ENCODE measurements at places on chromosomes 7 and 10.

GRCh38 chr10:114577133-114577532 lies 80.9 kb downstream of the ABLIM1 start:
- ATAC-seq, result no peak

- ATAC-seq, result no peak
Measured at GRCh38 chr7:73972614-73973013, 55.4 kb upstream of the ELN start.

- no peak for ATAC-seq
Measured at GRCh38 chr10:69948261-69948660, 104.4 kb upstream of the MACROH2A2 start.

DNA sequence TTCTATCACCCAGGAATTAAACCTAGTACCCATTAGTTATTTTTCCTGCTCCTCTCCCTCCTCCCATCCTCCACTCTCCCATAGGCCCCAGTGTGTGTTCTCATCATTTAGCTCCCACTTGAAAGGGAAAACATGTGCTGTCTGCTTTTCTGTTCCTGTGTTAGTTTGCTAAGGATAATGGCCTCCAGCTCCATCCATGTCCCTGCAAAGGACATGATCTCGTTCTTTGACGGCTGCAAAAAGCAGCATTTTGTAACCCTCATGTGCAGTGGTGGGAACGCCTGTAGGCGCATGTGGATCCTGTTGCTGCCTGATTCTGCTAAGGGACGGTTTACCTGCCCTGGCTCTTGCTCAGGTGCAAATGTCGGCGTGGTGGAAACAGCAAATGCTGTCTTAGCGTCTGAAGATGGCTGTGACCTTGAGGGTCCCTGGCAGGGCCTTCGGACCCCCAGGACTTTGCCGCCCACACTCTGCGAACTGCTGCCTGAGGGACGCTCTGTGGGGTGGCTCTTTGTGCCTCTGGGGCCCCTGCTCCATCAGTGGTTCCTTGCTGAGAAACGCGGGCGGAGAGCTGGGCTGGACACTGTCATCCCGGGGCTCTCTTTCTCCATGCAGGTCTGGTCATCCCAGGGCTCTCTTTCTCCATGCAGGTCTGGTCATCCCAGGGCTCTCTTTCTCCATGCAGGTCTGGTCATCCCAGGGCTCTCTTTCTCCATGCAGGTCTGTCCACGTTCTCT lies 5.6 kb upstream of the MTG1 start:
- no peak for ATAC-seq

GRCh38 chr7:96080027-96080426 lies 241.9 kb downstream of the SLC25A13 start:
- no peak for ATAC-seq

DNA sequence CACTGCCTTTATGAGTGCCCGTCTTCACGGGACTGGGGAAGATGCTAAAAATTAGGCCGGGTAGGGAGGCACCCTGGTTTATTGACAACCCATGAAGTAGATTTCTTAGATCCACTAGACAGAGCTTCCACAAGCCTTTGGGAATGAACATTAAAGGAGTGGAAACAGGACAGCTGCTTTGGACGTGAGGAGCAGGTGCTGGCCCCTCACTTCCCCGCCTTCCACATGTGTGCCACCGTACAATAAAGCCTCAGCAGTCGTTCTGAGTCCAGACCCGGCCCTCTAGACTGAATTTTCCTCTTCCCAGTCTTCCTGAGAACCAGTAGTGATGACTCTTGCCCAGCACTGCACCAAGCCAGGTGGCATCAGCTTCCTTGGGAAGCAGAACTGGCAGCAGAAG lies 282.4 kb downstream of the CELF2 start:
- ATAC-seq, result no peak

GRCh38 chr7:55571511-55572377 lies 558 bp downstream of the VOPP1 start:
- ATAC-seq, result peak; percentile 18

- ATAC-seq, result no peak
Measured at GRCh38 chr10:11355592-11355991, 255.9 kb downstream of the USP6NL start.

- ATAC-seq, result no peak
Measured at GRCh38 chr7:127962589-127963361, 68.5 kb downstream of the LRRC4 start.

DNA sequence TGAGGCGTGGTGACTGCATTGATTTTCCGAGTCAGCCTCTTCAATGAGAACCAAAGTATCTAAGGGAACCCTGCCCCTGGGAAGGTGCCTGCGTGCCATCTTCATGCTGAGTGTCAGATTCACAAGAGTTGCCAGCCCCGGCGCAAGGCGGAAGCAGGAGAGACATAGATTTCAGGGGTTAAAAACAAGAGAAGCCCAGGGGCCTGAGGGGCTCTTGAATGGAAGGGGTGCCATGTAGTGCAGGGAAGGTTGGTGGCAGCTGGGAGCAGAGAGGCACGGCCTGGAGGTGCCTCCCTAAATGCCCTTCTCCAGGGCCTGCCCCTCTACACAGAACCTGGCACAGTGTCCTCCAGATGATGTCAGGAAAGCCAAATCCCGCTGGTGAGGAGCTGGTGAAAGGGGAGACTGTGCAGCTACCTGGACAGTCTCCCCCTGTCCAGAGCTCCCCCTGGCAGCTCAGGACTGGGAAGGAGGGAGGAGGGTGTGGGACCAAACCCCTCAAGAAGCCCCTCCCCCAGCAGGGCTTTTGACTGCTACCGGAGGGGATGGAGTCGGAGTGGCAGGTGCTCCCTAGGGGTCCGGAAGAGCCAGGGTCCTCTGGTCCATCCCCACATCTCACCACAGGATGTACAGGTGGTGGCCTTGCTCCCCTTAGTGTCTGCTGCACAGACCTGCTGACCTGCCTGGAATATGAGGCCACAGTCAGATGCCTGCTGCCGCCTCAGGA lies 137.9 kb downstream of the TCERG1L start:
- no peak for ATAC-seq

DNA sequence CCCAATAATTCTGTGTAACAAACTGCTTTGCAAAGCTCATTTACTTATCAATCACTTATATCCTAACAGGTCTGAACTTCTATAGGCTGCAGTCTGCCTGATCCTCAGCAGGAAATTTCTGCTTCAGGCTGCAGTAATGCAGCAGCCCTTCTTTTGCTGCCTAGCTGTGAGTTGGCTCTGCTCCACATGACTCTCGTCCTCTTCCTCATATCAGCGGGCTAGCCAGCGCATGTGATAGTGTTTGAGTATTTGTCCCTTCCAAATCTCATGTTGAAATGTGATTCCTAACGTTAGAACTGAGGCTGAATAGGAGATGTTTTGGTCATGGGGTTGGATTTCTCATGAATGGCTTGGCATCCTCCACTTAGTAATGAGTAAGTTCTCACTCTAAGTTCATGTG lies 387.8 kb downstream of the SEMA3D start:
- ATAC-seq, result no peak

- no peak for ATAC-seq
Measured at GRCh38 chr10:59585046-59585700, 124.5 kb downstream of the SLC16A9 start.

- no peak for ATAC-seq
Measured at GRCh38 chr7:4807598-4808016, 32.2 kb downstream of the AP5Z1 start.

DNA sequence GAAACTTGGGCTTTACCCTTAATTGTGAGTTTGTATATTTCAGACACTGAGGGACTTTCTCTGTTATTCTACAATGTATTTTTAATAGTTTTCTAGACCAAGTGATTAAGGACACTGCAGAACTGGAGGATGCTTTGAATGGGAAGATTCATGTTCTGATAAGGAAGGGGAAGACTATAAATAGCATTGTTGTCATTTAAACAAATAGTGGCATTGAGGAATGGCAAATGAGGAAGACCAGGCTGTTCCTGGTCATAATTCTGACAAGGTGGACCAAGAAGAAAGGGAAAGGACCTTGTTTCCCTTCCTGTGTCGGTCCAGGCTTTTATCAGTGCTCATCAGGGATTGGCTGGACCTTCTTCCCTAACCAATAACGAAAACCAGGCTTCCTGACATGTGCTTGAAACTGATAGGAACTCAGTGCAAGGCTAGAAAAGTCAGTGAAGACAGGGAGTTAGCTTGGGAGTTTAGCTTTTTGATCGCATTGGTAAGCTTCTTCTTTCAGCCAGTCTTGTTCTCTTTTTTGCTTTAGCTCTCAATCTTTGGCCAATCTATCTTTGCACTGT lies 116.2 kb downstream of the ITGA8 start:
- no peak for ATAC-seq

DNA sequence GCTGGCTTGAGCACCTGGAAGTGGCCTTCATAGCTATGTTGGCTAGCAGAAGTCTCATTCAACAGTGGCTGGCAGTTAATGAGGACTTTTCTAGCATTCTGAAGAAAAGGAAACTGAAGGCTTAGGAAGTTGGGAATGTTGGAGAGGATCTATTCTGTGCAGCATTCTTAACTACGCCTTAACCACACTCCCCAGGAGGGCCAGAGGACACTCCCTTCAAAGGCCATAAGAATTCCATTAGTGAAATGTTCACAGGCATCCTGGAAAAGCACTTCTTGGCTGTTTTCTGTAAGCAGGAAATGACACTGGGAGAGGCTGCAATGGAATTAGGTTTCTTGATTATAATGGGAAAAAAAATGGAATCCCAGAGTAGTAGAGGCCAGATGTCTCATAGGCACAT lies 188.9 kb downstream of the ARHGAP12 start:
- no peak for ATAC-seq

DNA sequence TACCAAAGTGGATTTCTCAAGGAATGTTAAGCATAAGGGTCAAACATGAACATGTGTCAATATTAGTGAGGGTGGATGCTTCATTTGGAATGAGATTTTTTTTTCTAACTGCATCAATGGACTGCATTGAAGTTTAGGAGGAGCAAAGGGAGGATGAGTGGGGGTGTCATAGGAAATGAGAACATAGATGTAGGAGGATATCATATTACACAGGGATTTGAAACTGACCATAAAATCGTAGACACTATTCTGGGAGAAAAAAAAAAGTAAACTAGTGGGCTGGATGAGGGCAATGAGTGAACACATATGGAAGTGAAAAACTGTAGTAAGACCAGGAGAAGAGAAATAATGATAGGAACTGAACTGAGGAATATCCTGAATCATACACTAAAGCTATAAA lies 109.4 kb downstream of the SEMA3A start:
- ATAC-seq, result no peak

DNA sequence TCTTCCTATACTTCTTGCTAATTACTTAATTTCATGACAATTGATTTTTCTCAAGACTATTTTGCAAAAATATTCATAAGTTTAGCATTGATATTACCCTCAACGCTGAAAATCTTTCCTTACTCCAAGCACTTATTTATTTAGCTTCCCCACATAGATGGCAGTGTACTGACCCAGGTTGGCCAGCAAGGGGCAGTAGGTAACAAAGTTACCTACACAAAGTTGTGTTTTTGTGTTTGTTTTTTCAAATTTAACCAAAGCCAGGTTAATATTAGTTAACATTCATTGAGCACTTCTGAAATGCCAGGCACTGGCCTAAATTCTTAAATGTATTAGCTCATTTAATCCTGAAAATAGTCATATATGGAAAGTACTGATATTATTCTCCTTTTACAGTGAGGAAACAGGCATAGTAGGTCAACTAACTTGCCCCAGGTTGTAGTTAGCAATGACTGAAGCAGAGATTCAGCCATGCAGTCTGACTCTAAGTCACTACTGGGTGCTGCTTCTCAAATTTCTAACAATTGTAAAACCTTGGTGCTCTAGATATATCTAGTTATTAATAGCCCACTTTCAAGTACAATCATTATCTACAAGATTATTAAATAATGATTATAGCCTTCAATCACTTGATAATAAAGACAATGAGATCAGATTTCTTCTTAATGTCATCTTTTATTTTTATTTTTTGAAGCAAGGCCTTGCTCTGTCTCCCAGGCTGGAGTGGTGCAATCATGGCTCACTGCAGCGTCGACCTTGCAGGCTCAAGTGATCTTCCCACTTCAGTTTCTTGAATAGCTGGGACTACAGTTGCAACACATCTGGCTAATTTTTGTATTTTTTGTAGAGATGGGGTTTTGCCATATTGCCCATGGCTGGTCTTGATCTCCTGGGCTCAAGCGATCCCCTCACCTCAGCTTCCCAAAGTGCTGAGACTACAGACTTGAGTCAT lies 5.8 kb upstream of the GGCT start:
- ATAC-seq, result peak; percentile 60

GRCh38 chr10:86229811-86230556 lies 136.6 kb downstream of the GRID1 start:
- ATAC-seq, result no peak

DNA sequence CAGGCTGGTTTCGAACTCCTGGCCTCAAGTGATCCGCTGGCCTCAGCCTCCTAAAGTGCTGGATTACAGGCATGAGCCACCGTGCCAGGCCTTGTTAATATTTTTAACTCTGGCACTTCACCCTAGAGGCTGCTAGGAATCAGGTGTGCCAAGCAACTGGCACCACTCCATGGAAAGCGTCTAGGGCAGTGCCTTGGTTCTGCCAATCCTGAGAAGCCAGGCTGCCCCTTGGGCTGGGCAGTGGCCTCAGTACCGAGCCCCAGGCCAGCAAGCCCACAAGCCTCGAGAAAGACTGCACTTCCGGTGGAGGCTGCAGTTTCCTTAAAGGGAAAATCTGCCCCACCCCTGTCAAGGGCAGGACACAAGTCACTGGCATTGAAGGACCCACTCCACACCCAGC lies 11.3 kb downstream of the ALKBH4 start:
- no peak for ATAC-seq

GRCh38 chr7:66739477-66739876 lies 1.1 kb upstream of the RABGEF1 start:
- ATAC-seq, result no peak

DNA sequence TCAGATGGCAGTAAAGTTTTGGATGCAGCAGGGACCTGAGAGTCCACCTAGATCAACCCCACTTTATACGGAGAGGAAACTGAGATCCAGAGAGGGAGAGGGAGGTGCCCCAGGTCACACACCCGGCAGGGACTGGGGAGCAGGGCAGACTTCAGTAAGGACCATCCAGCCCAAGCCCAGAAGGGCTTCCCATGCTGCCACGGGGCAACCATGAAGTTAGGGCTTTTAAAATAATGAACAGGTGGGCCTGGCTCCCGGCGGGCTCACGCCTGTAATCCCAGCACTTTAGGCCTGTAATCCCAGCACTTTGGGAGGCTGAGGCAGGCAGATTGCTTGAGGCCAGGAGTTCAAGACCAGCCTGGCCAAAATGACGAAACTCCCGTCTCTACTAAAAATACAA lies 98.5 kb downstream of the HIP1 start:
- no peak for ATAC-seq

DNA sequence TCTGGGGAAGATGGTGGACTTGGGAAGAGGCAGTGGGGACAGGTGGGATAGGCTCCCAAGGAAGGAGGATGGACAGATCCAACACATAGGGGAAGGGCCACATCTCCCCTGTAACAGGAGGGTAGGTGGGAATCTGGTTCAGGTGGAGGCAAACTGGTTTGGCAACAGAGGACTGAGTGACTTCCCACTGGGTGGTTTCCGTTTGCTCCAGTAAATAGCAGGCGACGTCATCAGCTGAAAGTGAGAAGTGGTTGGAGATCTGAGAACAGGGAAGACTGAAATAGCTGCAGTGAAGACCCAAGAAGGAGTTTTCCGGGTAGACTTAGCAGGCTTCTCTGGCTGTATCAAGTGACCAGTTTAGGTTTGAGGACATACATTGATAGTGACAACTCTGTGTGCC lies 504.4 kb downstream of the GALNT17 start:
- no peak for ATAC-seq

GRCh38 chr10:86981716-86982115 lies 13.4 kb downstream of the ADIRF start:
- no peak for ATAC-seq
